ENCODE measurements at places on chromosomes 1 and 21. TPM values are rescaled to one million over a fixed set of nuclear protein-coding genes. Genes with fewer than 3 reads are reported as not detected.

Gene ARHGEF10L
- total RNA-seq = 20.4 TPM

Gene OR2L5
- total RNA-seq = not detected

Gene SLC25A34
- 2.9 TPM for total RNA-seq

Gene CNR2
- total RNA-seq = not detected

Gene TTC34
- total RNA-seq = 2.4 TPM
